ENCODE measurements at places on chromosomes 7 and 10.
A peak's percentile ranks its signal among the peaks of the same experiment; 100 is the strongest.

DNA sequence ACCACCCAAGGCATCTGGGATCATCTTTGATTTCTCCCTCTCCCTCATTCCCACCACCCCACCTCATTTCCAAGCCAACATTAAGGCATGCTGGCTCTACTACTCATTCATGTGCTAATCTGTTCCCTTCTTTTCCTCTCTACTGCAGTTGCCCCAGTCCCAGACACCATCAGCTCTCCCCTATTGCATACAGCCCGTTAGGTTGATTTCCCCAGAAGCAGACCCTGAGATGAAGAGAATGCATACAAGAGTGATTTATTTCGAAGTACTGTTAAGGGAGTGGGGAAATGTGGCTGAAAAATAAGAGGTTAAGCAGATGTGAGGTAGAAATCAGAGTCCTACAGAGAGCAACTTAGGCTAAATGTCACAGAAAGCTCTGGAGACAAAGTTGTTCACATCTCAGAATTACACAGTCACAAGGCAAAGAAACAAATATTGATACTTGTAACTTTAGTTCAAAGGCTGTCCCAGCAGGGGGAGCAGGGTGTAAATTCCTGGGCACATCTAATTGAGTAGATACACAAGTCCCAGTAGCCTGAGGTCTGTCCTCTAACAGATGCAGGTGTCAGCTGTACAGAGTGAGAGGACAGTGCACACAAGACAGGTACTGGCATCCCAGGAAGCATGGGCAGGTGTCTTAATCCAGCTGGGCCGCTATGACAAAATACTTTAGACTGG lies 20.9 kb downstream of the AKR1D1 start:
- peak; percentile 39 for DNase-seq

DNA sequence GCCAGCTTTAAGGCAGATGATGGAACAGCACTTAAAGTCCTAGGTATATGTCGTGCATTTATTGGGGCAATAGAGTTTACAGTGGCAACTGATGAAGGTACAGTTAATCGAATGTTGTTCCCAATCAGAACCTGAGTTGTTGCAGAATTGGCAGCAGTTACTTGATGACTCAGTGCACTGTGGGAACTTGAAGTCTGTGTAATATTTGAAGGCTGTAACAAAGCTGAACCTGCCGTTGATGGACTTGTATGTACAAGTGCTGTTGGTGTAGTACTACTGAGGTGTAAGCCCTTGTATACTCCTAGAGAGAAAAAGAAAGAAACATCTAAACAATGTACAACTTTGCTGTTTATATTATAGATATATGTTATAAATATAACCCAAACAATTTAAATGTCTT lies 75.3 kb downstream of the EPC1 start:
- no peak for DNase-seq

- DNase-seq: no peak
These were observed 72.9 kb downstream of the GNAI1 start for GRCh38 chr7:80207501-80207900.

GRCh38 chr10:102523250-102524029 lies 19.7 kb downstream of the SUFU start:
- DNase-seq: peak; percentile 22

GRCh38 chr10:117246997-117247671 lies 6.2 kb downstream of the SLC18A2 start:
- DNase-seq: no peak

DNA sequence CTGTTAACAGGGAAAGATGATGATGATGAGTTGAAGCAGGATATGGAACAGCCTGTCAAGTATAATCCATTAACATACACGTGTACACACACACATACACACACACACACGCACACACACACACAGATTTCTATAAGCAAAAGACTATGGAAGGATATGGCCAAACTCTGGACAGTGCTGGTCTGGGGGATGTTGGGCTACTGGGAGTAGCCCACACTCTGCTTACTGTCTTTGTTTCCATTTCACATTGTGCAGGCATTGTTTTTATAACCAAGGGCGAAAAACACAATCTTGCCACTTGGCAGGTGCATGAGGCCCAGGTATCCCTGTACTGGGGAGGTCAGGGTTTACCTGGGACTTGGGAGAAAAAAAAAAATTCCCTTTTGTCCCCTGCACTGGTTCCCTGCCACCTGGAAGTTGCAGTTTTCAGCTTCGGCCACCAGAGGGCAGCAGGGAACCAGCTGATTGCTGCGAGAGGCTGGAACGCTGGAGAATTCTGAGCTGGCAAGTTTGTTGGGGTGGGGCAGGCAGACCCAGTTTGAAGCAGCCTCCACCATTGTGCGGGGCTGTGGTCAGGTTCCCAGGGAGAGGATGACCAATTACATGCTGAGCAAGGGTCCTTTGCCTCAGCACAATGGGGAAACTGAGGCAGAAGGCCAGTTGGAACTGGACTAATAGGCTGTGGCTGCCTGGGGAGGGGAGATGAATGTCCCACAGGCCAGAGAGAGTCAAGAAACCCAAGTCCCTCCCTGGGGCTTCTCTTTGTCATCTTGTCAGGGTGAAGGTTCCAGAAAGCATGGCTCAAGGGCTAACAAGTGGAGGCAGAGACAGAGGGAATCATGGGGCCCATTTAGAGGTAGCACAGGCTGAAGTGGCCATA lies 27.3 kb downstream of the PPIF start:
- peak; percentile 83 for DNase-seq

- no peak for DNase-seq
These were observed 163.1 kb upstream of the AGR3 start for GRCh38 chr7:17044861-17045260.

DNA sequence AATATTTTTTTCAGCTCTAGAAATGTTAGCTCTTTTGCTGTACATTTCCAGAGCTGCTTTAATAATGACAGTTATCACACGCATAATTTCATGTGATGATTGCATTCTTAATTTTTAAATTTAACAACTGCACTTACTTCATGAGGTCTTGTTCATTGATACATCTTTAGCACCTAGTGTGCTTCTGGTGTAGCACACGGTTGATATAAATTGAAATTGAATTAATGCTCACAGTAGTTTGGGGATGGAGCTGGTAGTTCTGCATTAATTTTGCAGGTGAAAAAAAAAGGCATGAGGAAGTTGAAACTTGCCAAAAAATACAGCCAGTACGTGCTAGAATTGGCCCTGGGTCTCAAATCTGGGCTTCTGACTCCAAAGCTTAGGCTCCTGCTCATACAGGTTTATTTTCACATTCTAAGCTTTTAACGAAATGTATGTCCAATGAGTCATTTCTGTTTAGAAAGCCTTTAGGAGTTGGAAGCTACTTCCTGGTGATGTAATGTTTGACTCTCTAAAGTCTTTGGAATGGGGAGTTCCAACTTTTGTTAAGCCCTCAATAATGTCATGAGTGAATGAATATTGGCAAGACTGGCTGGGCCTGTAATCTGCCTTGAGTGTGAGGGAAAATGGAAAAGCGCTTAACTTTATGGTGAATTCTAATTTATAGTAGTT lies 62.5 kb downstream of the DAGLB start:
- DNase-seq: no peak

Data from right lobe of liver (tissue), 6 donors.